ENCODE measurements at places on chromosomes 3 and 15. TPM values are rescaled to one million over a fixed set of nuclear protein-coding genes. Genes with fewer than 3 reads are reported as not detected.
A peak's percentile ranks its signal among the peaks of the same experiment; 100 is the strongest.

Gene FRMD4B
- 75.2 TPM for total RNA-seq

- H3K27me3 ChIP-seq: no peaks in the 10 kb centered on the region
- H3K4me1 ChIP-seq: peaks cover 52% of the 10 kb centered on the region
- H3K27ac ChIP-seq: peak overlapping the region; percentile 99
- H3K36me3 ChIP-seq: no peaks in the 10 kb centered on the region
These were observed 1.8 kb downstream of the ANP32A start for GRCh38 chr15:68818769-68819494.

DNA sequence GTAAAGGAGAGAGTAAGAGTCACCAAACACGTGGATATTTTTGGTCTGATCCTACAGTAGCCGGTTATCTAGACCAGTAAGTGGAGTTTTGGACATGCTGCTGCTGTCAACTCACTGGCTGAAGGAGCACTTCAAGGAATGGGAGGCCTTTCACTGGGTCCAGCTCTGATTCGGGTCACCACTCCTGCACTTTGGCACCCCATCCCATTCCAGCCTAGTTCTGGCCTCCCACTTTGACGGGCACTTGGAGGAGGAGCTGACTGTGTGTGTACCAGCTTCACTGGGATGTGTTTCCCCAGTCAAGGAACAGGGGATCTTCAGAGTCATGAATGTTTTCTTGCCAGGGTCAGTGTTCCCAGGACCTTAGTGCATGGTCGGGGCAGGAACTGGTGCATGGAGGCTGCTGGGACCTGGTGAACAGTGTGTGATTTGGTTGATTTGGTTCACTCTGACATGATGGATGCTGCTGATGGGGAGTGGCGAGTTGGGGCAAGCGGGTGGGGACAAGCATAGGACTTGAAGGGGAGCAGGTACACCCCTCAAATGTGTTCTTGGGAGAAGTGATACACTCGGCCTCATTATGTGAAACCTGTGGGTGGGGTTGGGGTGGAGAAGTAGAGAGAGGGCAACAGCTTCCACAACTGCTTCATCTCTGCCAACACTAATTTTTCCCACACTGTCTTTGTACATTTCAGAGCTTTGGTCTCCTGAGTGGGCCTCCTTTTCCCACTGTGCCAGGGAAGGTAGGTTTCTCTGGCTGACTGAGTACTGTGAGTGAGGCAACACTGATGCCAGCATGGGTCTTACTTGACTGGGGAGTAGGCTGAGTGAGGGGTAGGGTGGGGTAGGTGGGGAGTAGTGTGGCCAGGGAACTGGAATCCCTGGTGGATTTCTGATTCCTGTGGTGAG lies 64.0 kb downstream of the RGMA start:
- H3K4me1 ChIP-seq: peaks cover 61% of the 10 kb centered on the region
- no peak overlapping the region for H3K27ac ChIP-seq
- peaks cover 72% of the 10 kb centered on the region for H3K36me3 ChIP-seq
- DNase-seq: no peak
- no peaks in the 10 kb centered on the region for H3K27me3 ChIP-seq

DNA sequence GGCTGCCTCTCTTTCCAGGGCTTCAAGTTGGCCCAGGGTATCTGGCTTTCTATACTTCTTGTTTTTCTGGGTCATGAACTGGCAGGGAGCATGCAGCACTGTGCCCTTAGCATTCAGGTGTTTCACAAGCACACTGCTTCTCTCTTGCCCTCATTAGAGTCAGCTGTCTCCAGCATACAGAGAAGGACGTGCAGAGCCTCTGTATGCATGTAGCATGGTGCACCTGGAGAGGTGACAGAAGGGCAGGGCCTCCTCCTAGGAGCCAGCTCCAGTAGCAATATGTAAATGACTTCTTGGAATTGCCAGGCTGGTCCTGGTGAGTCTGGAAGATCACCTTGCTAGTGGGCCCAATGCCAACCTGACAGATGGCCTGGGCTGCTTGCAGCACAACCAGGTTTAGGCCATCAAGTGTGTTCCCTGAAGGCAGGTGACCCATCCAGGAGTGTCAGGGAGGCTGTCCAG lies 44.8 kb upstream of the ATP2C1 start:
- no peak overlapping the region for H3K27ac ChIP-seq
- no peaks in the 10 kb centered on the region for H3K36me3 ChIP-seq
- no peaks in the 10 kb centered on the region for H3K4me1 ChIP-seq
- DNase-seq: no peak
- no peak overlapping the region for H3K4me3 ChIP-seq

Gene AGBL1
- total RNA-seq: not detected

- H3K27ac ChIP-seq: no peak overlapping the region
- no peak for DNase-seq
- H3K4me1 ChIP-seq: no peaks in the 10 kb centered on the region
- H3K27me3 ChIP-seq: no peaks in the 10 kb centered on the region
These were observed 92.7 kb downstream of the MYLK start for GRCh38 chr3:123791417-123791816.

DNA sequence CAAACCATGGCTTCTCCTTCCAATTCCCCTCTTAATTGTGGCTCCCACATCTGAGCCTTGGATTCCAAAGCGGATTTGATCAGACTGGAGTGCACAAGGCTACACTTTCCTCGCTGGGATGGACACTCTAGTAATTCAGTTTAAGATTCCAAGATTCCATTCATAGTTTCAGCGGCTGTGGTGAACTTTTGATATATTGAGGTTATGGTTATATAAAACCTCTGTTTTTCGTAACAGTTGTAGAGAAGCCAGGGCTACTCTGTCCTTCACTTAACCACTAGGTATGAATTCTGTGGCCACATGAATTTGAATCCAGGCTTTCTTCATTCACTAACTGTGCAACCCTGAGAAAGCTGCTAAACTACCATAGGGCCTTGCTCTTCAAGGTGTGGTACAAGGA lies 67.9 kb upstream of the KY start:
- H3K4me1 ChIP-seq: no peaks in the 10 kb centered on the region
- no peak for DNase-seq
- H3K4me3 ChIP-seq: no peak overlapping the region
- H3K27ac ChIP-seq: no peak overlapping the region
- H3K36me3 ChIP-seq: no peaks in the 10 kb centered on the region

- DNase-seq: no peak
- no peaks in the 10 kb centered on the region for H3K27me3 ChIP-seq
- no peak overlapping the region for H3K4me3 ChIP-seq
- H3K27ac ChIP-seq: no peak overlapping the region
- peaks cover 8% of the 10 kb centered on the region for H3K4me1 ChIP-seq
These were observed 215.5 kb upstream of the KCNMB2 start for GRCh38 chr3:178320456-178321351.

Gene RTP1
- total RNA-seq: not detected

Gene CHRD
- 10.8 TPM for total RNA-seq

- H3K27ac ChIP-seq: peak overlapping the region; percentile 73
- DNase-seq: no peak
- peaks cover 21% of the 10 kb centered on the region for H3K4me1 ChIP-seq
These were observed 53.9 kb downstream of the RLBP1 start for GRCh38 chr15:89167267-89168176.

Gene SI
- not detected for total RNA-seq

- H3K4me1 ChIP-seq: peaks cover 47% of the 10 kb centered on the region
- peak overlapping the region; percentile 80 for H3K4me3 ChIP-seq
- H3K27ac ChIP-seq: peak overlapping the region; percentile 98
- H3K36me3 ChIP-seq: peaks cover 12% of the 10 kb centered on the region
These were observed 829 bp downstream of the SELENOT start for GRCh38 chr3:150603980-150604319.

Gene MYLK
- total RNA-seq: 343 TPM

Gene CD200
- total RNA-seq: 6.9 TPM

GRCh38 chr3:115885621-115886020 lies 262.3 kb downstream of the GAP43 start:
- no peaks in the 10 kb centered on the region for H3K4me1 ChIP-seq
- H3K36me3 ChIP-seq: no peaks in the 10 kb centered on the region
- no peaks in the 10 kb centered on the region for H3K27me3 ChIP-seq
- no peak overlapping the region for H3K4me3 ChIP-seq
- DNase-seq: no peak
- H3K27ac ChIP-seq: no peak overlapping the region

Gene THSD4
- total RNA-seq: 4.3 TPM

Gene NDN
- total RNA-seq: 29.1 TPM

DNA sequence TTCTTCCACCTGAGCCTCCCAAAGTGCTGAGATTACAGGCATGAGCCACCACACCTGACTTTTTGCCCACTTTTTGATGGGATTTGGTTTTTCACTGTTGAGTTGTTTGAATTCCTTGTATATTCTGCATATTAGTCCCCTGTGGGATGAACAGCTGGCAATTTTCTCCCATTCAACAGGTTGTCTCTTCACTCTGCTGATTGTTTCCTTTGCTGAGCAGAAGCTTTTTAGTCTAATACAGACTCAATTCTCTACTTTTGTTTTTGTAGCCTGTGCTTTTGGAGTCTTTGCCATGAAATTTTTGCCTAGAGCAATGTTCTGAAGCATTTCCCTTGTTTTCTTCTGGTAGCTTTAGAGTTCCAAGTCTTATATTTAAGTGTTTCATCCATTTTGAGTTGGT lies 62.7 kb upstream of the MFGE8 start:
- no peak for DNase-seq
- H3K27ac ChIP-seq: no peak overlapping the region
- H3K27me3 ChIP-seq: no peaks in the 10 kb centered on the region
- H3K36me3 ChIP-seq: no peaks in the 10 kb centered on the region
- H3K4me3 ChIP-seq: no peak overlapping the region

DNA sequence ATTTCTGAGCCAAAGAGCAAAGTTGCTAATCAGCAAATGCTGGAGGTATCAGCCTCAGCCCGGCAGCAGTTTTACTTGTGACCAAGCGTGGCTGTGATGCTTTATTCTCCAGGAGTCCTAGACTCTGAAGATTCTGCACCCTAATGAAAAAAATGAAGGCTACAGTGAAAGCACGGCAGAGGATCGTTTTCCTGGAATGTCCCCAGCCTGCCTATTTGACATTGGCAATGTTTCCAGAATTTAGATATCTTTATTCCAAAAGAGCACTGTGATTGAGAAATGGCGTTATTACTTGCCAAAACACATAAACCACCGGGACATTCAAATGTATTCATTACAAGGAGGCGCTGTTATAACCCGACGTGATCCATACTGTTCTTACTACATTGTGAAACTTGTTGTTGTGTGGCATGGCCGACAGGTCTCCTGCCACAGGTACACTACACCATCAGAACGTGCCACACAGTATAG lies 263.8 kb downstream of the SLCO3A1 start:
- H3K4me1 ChIP-seq: no peaks in the 10 kb centered on the region
- H3K27me3 ChIP-seq: no peaks in the 10 kb centered on the region
- peaks cover 9% of the 10 kb centered on the region for H3K36me3 ChIP-seq
- H3K27ac ChIP-seq: no peak overlapping the region

GRCh38 chr3:36700537-36701248 lies 63.7 kb downstream of the DCLK3 start:
- H3K4me1 ChIP-seq: no peaks in the 10 kb centered on the region
- H3K27me3 ChIP-seq: no peaks in the 10 kb centered on the region
- no peak for DNase-seq
- H3K36me3 ChIP-seq: no peaks in the 10 kb centered on the region
- no peak overlapping the region for H3K27ac ChIP-seq

DNA sequence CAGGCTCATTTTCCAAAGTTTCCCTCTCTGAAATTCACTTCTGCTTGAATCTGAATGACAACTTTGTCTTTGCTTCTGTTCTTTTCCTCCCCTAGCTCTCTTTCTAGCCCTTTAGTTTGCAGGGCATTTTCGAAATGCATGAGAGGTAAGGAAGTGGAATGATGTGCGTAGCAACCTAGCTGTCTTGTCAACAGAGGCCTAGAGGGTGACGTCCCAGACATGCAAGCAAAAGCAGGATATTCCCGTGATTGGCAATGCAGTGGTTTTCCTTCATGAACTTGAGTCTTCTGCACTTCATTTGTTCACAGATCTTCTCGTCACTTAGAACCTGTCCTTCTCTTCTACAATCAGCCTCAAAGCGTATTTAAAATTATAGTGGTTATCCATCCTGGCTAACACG lies 51.9 kb upstream of the PPP4R2 start:
- H3K27ac ChIP-seq: no peak overlapping the region
- DNase-seq: no peak
- H3K36me3 ChIP-seq: no peaks in the 10 kb centered on the region
- H3K27me3 ChIP-seq: no peaks in the 10 kb centered on the region
- no peak overlapping the region for H3K4me3 ChIP-seq
- H3K4me1 ChIP-seq: no peaks in the 10 kb centered on the region

Gene RLBP1
- not detected for total RNA-seq

DNA sequence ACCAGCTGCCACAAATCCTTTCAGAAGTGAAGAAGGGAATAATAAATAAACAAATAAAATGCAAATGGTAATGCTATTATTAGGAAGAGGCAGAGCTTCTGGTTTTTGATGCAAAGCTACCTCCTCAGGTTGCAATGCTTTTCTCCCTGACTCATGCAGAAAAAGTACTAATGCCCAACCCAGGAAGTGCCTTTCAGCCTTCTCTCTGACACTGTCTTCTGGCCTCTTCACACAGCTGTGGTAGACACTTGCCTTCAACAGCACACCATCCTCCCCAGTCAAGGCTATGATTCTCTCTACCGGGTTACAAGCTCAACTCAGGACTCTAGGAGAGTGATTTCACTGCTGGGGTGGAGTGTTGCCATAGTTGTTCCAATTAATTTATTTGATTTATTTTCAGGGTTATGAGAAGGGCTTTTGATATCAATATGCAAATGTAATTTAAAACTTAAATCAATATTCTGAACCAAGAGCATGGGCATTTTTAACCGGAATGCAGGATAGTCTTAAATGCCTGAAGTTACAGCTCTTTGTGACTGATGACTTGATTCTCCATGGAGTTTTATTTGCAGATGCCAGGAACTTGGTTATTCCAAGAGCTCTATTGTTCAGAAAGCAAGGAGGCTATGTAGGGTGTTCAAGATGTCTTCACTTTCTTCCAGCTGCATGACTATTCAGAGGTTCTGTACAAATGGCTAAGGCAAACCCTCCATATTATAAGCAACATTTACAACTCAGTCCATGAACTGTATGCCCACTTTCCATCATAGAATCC lies 27.1 kb upstream of the GALNT15 start:
- no peaks in the 10 kb centered on the region for H3K4me1 ChIP-seq
- H3K27ac ChIP-seq: no peak overlapping the region
- H3K4me3 ChIP-seq: no peak overlapping the region
- H3K27me3 ChIP-seq: no peaks in the 10 kb centered on the region
- DNase-seq: no peak
- no peaks in the 10 kb centered on the region for H3K36me3 ChIP-seq

DNA sequence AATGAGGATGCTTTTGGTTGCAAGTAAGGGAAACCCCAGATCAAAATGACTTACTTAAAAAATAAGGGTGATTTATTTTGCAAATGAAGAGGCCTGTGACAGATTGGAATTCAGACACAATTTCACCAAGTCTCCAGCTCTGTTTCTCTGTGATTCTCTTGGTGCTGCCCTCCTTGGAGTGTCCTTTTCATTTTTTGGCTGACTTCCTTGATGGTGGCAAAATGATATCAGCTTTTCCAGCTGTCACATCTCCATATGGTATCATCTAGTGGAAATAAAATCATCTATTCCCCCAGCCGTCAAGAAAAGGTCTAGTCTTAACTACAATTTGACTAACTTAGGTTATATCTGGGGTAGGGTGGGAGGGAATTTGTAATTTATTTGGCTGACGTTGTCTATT lies 68.5 kb upstream of the SLC25A26 start:
- no peaks in the 10 kb centered on the region for H3K4me1 ChIP-seq
- no peak overlapping the region for H3K27ac ChIP-seq

Gene VIPR1
- total RNA-seq: 6.8 TPM

GRCh38 chr15:43868406-43868805 lies 41.6 kb downstream of the WDR76 start:
- H3K4me3 ChIP-seq: no peak overlapping the region
- H3K27me3 ChIP-seq: no peaks in the 10 kb centered on the region
- DNase-seq: no peak

GRCh38 chr3:85171976-85172375 lies 213.2 kb downstream of the CADM2 start:
- H3K27me3 ChIP-seq: no peaks in the 10 kb centered on the region
- no peaks in the 10 kb centered on the region for H3K36me3 ChIP-seq
- no peak overlapping the region for H3K27ac ChIP-seq
- H3K4me1 ChIP-seq: no peaks in the 10 kb centered on the region
- no peak overlapping the region for H3K4me3 ChIP-seq
- no peak for DNase-seq

Measured in spleen (tissue), 13 donors.